Epithelial cell of prostate (primary cell): ENCODE measurements at places on chromosomes 2 and 18.

DNA sequence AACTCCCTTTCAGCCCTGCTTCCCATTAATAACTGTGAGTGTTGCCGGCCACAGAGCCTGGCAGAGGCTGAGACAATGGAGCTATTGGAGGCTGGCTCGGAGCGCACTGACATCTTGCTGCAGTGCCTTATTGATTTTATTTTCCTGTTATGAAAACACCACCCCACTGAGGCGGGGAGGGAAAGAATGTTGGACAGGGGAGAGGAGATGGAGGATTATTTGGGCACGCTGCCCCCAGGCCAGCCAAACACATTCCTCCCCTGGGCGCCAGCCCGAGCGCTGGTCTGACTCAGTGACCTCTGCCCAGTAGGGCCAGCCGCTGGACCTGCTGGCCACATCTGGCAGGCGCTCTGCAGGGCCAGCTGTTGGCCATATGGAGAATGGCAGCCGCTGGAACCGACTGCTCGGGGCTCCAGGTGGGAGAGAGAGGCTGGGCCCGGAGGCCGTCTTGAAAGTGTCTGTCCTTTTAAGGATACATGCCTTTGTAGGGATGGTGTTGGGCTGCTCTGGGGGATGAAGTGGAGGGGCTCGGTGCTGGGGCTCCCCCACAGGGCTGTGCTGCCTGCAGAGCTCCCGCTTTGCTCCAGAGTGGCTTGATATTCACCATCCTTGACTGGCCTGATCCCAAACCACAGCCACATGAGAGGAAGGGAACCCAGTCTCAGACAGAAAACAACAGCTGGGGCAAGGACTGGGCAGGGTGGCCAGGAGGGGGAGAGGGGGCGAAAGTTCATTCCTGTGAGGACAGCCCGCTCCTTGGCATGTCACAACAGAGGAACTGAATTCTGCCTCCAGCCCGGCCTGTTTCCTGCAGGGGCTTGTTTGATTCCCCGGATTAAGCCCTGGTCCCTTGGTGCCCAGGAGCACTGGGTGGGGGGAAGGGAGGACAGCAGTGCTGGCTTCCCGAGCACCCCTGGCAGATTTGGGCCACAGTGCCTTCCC, 179.0 kb downstream of the KLHL29 start:
- no peak for DNase-seq

- no peak for DNase-seq
Observed at GRCh38 chr2:70767699-70768589, at the start of gene ADD2. Gene ADD2 (minus strand): TSS chr2:70768200. CDS start chr2:70706408, 61,792 bp downstream.

DNA sequence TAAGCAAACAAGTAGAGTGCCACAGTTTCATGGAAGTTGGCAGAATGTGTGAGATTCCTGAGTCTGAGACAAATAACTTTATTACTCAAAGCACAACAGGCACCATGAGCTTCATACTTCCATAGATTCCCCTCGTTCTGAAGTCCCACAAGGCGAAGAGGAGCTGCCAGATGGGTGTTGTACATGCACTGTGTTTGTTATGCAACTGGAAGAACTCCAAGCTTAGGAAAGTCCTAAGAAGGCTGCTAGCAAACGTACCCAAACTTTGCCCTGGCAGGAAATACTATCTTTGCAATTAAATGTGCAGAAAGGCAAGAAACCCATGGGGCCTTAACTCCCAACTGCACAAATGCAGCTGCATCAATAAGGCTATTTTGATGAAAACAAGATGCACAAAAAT, 1.6 kb upstream of the GCA start:
- DNase-seq, result no peak

GRCh38 chr2:106886916-106887758, 1.2 kb upstream of the ST6GAL2 start:
- DNase-seq, result peak; percentile 5

GRCh38 chr2:2333076-2333475, 2.0 kb upstream of the MYT1L start:
- no peak for DNase-seq

- no peak for DNase-seq
Observed at GRCh38 chr2:120313695-120314615, 32.0 kb upstream of the INHBB start.

DNA sequence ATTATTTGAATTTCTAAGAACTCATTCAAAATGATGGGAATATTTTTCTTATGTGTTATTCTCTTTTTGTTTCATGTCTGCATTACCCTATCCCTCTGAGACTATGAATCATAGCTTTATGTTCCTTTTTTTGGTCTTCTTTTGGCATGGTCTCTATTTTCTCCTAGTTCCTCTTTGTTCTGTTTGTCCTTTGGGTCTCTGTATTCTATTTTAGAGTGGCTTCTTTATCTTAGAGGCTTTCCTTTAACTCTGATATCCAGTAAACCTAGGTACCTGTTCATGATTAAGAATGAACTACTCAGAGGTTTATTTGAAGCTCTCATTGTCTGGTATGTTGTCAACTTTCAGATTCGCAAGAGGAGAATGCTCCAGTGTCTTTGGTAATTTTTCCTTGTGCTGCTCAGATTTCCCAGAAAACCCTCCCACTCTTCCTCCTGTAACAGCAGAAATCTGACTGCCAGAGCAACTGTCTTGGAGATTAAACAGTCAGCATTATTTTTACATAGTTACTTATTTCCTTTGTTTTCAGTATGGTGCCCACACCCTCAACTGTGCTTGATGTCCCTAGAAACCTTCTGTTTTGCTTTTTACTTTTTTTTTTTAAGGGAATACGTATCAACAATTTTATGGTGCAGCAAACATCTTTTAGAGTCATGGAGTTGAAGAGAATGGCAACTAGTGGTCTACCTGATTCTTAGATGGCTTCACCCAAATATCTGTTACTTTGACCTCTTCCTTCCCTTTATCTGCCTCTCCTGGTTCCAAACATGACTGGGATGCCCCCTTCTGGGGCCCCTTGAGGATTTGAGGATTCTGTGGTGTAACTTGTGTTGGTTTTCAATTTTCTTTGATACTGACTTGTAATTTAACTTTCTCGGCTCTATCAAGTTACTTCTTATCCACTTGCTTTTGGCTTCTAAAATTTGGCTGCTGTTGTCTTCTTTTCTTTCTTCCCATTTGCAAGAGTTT, 92.0 kb downstream of the DPP10 start:
- DNase-seq, result no peak
